ENCODE measurements at places on chromosomes 1 and 21.

GRCh38 chr21:45557616-45558043 is 15.4 kb upstream of the SLC19A1 start:
- no peak overlapping the region for H3K27ac ChIP-seq
- H3K4me1 ChIP-seq = peaks cover 9% of the 10 kb centered on the region
- peaks cover 20% of the 10 kb centered on the region for H3K27me3 ChIP-seq
- H3K36me3 ChIP-seq = no peaks in the 10 kb centered on the region
- H3K4me3 ChIP-seq = no peak overlapping the region
- DNase-seq = no peak

- H3K27me3 ChIP-seq = no peaks in the 10 kb centered on the region
- no peak overlapping the region for H3K27ac ChIP-seq
- no peaks in the 10 kb centered on the region for H3K36me3 ChIP-seq
- H3K4me1 ChIP-seq = no peaks in the 10 kb centered on the region
- no peak for DNase-seq
These were observed 485.4 kb downstream of the AMY1C start for GRCh38 chr1:104235141-104235540.

DNA sequence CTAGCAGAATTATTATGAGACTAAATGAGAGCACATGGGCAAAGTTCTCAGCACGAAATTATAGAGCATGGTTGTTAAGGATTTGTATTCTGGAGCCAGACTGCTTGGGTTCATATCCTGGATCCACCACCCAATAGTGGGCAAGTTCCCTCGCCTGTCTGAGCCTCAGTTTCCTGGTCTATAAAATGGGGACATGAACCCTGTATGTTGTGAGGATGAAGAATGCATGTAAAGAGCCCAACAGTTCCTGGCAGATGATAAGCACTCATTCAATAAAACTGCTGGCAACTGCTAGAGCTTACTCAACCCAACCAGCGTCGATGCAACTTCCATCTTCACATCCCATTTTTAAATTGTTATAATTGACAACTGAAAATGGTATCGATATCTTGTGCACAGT is 47.2 kb upstream of the ZBTB40 start:
- H3K36me3 ChIP-seq = no peaks in the 10 kb centered on the region
- no peak overlapping the region for H3K4me3 ChIP-seq
- peaks cover 35% of the 10 kb centered on the region for H3K27me3 ChIP-seq
- no peak overlapping the region for H3K27ac ChIP-seq

GRCh38 chr1:203511513-203511912 is 17.6 kb downstream of the OPTC start:
- peaks cover 24% of the 10 kb centered on the region for H3K4me1 ChIP-seq
- DNase-seq = no peak
- no peak overlapping the region for H3K4me3 ChIP-seq
- no peak overlapping the region for H3K27ac ChIP-seq

GRCh38 chr1:53011175-53011574 is 50.8 kb upstream of the PODN start:
- no peak overlapping the region for H3K4me3 ChIP-seq
- peaks cover 18% of the 10 kb centered on the region for H3K4me1 ChIP-seq
- H3K27ac ChIP-seq = no peak overlapping the region
- DNase-seq = no peak

- peak overlapping the region; percentile 99 for H3K27ac ChIP-seq
- H3K27me3 ChIP-seq = no peaks in the 10 kb centered on the region
- H3K4me3 ChIP-seq = peak overlapping the region; percentile 70
These were observed 38.0 kb upstream of the EPS8L3 start for GRCh38 chr1:109801791-109802135.

Measured in activated CD4-positive, alpha-beta memory T cell treated with anti-CD3 and anti-CD28 coated beads for 36 hours (primary cell).